Tongue (tissue), 3 donors: ENCODE measurements at places on chromosomes 2 and 18.
A peak's percentile ranks its signal among the peaks of the same experiment; 100 is the strongest.

GRCh38 chr18:67276638-67277037 lies 239.9 kb downstream of the DSEL start:
- DNase-seq: no peak

DNA sequence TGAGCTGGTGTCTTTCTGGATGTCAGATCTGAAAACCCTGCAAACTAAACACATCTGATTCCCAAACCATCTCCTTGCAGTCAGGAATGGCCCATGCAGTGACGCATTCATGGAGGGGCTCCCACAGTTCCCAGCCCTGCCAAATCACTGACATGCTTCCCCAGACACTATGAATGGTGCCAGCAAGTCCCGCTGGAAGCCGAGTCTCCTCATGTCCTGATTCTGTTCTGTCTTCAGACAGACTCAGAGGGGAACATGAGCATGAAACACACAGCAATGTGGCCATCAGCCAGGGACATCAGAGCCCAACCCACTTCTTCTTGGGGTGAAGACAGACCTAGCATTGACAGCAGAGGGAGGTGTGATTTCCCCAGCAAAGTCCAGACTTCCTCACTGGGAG lies 83.7 kb downstream of the TTC32 start:
- DNase-seq: no peak

- DNase-seq: peak; percentile 40
Measured at GRCh38 chr2:191376981-191377629, 131.9 kb downstream of the MYO1B start.

- DNase-seq: no peak
Measured at GRCh38 chr2:201977651-201978050, 56.0 kb upstream of the FZD7 start.

DNA sequence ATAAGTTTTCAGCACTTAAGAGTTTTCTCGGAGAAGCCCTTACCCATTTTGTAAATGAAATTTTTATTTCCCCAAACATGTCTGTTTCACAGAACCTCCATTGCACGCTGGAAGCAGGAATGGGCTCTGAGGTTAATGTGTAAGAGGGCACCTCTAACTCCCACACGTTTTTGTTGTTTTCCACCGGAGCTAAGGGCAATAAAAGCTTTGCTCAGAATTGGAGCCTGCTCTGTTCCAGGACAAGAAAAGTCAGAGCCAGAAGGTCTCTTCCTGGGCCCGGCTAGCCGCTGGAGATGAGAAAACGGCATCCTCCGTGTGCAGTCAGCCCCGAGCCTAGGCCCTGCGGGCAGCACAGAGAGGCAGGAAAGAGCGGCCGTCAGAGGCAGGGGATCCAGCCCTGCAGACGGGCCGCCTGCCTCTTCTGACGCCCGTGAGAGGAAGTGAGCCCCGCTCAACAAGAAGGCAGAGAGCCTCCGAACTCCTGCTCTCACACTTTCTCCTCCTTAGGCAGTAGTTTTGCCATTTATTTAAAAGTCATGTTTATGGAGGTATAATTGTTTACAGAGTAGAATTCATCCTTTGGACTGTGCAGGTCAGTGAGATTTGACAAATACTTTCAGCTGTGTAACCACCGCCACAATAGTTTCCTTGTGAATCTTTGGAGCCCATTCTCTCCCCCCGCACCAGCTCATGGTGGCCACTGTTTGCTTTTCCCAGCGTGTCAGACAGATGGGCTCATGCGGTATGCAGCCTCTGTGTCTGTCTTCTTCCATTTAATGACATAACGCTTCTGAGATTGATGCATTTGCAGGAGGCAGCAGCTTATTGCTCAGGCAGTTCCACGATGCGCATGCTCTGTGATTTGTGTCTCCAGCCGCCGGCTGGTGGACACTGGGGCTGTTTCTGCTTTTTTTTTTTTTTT lies 117.3 kb downstream of the GALR1 start:
- peak; percentile 64 for DNase-seq

DNA sequence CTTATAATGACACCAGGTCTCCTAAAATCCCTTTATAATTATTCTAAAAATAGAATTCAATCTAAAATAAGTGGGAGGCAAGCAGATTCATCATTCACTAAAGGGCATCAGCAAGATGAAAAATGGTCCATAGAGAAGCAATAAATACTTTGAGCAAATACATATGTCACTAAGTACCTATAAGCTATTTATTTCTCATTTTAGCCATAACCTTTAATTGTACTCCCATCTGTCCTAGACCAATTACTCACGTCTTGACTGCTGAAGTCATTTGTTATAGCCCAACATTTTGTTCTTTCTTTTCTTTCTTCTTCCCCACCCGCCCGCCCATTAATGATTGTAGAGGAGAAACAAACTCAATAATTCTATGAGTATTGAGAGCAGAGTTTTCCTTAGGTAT lies 105.7 kb downstream of the MAP2 start:
- DNase-seq: no peak

DNA sequence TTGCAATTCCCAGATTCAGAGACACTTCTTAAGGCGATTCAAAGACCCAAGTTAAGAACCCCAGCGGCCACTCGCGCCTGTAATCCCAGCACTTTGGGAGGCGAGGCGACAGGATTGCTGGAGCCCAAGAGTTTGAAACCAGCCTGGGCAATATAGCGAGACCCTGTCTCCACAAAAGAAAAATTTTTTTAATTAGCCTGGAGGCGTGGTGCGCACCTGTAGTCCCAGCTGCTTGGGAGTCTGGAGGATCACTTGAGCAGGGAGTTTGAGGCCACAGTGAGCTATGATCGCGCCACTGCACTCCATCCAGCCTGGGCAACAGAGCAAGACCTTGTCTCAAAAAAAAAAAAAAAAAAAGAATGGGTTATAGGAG lies 585 bp upstream of the ANAPC1 start:
- no peak for DNase-seq

DNA sequence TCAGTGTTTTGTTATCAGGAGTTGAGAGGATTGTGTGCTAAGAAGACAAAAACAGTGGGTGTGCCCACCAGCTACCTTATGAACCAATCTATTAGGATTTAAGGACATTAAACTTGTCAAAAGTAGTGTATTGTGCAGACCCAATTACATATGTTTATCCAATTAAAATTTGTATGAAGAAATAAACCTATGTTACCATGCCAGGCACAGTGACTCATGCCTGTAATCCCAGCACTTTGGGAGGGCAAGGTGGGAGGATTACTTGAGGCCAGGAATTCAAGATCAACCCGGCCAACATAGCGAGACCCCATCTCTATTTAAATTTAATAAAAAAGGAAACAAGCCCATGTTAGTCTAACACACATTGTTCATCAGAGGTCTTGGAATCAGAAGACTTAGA lies 162.2 kb downstream of the IRS1 start:
- no peak for DNase-seq

DNA sequence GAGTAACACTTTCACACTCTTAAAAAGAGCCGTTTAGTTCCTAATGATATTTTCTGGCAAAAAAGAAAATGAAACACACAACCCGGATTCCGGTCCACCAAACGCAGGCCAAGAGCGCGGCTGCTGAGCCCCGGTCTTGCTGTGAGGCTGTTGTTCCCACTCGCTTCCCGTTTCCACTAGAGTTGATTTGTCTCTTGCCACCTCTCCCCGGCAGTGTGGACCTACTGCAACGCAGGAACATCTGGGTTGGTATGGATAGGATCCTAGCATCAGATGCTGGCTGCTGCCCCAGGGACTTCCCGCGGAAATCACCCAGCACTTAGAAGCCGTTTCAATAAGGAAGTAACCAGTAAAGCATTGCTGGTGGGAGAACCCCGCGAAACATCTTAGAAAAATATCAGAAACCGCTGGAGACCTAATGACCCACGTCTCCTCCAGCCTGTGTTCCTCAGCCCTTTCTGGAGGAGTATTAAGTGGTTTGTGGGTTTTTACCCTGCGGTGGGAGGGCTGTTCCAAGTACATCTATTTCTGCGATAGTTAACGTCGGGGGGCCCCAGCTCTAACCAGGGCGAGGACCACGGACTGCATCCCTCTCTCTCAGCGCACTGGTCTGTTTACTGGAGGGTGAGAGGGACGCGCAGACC lies 939 bp downstream of the DOCK10 start:
- peak; percentile 51 for DNase-seq
